ENCODE measurements at places on chromosomes 13 and 19.
A peak's percentile ranks its signal among the peaks of the same experiment; 100 is the strongest.

GRCh38 chr19:16023146-16023915 is 53.0 kb upstream of the TPM4 start:
- DNase-seq: no peak

DNA sequence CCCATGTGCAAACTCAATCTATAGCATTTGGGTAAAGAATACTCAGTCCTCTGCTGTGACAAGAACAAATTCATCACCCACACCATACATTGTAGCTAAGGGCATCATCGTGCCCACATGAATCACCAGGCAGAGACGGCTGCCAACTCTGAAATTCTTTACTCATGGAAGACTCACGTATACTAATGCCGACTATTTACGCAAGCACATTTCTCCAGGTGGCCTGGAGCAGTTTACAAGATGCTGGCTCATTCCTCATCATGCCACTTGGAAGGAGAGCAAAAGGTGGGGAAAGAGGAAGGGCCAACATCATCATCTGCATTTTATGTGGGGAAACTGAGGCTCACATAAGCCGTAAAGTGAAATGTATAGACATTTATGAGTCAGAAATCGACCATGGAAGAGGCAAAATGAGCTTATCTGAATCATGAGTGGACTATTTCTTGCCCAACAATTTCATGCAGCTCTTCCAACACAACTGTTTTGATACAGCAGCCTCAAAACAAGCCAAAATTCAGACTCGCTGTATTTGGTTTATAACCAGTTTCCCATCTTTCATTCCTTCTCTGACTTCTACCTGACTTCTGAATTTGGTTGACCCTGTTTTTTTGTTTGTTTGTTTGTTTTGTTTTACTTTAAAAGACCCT is 213.9 kb upstream of the SERP2 start:
- DNase-seq: no peak

- DNase-seq: no peak
Measured at GRCh38 chr19:46283771-46284170, 13.1 kb upstream of the HIF3A start.

- DNase-seq: no peak
Measured at GRCh38 chr19:31355665-31356289, 6.5 kb upstream of the TSHZ3 start.

DNA sequence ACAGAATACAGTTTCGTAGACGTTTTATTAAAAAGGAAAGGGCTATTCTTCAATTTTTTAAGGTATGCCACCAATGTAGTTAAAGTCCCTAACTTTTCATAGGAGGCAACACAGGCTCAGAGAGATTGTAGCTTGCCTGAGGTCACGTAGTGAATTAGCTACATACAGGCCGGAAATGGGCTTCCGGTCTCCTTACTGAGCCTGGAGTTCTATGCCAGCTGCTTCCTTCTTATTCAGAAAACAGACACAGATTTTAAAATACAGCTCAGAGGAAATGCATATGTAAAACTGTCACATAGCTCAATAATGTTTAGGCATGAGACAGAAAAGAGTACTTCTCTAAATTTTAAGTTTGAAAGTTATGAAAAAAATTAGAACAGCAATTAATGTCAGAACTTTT is 85.4 kb upstream of the TUBA3C start:
- DNase-seq: no peak

DNA sequence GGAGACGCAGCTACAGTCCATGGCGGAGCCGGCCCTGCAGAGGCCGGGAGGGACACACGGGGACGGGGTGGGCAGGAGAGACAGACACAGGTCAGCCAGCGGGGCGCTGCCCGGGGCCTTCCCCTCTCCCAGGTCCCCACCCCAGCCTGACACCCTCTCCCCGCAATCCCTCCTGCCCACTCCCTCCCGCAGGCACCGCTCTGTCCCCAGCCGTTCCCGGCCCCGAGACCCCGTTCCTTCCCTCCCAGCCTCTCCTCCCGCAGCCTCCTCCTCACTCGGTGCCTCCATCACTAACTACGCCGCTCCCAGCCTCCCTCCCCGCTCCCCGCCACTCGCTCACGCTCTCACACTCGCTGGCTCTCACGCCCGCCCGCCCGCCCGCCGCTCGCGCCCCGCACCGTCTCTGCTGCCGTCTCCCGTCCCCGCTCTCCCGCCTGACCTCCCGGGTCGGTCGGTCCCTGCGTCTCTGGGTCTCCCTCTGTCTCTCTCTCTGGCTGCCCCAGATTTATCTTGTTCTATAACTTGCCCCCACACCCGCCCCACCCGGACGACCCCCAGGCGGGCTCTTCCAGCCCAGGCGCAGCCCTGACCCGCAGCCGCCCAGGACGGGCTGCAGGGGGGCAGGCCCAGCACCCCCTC is 15.2 kb downstream of the ERFL start:
- no peak for DNase-seq

DNA sequence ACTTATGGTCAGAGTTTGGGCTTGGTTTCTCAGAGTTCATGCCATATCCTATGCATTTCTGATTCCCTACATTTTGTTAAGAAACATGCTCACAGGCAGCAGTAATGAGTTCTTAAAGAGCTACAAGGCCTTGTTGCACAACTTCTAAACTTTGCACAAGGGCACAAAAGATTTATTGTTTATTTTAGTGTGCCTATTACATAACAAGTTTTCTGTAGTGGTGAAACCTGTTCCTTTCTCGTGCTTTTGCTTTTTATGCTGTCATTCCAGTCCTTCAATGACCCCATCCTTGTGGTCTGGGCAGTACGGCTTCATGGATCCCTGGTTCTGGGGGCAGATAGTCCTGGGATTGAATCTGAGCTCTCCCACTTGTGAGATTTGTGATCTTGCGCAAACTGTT is 17.8 kb downstream of the ZNF507 start:
- DNase-seq: no peak

- no peak for DNase-seq
Measured at GRCh38 chr19:50315773-50316448, 13.3 kb downstream of the KCNC3 start.

DNA sequence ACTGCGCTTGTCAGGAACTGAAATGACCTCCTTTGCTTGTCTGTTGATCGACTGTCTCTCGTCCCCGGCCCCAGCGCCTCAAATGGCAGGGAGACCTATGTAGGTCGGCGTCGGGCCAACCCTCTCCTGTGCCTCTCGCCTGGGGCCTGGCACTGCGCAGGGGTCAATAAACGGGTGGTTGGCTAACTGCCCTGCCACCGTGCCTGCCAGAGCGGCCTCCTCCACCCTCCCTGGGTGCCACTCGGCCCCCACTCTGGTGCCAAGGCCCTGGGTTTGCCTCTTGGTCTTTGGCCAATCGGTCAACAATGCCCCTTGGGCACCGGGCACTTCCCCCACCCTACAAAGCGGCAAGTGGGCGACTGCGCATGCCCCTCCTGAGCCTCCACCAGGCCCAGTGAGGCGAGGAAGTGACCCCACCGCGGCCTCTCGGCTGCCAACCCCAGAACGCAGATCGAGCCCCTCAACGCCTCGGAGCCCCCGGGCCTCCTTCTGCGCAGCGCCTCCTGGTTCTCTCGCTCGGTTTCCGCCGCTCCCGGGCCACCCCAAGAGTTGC is 1.1 kb downstream of the KEAP1 start:
- no peak for DNase-seq

- peak; percentile 75 for DNase-seq
Measured at GRCh38 chr19:35509861-35510625, 3.4 kb downstream of the DMKN start.

- peak; percentile 38 for DNase-seq
Measured at GRCh38 chr13:104160536-104160935, 1094.3 kb upstream of the SLC10A2 start.

DNA sequence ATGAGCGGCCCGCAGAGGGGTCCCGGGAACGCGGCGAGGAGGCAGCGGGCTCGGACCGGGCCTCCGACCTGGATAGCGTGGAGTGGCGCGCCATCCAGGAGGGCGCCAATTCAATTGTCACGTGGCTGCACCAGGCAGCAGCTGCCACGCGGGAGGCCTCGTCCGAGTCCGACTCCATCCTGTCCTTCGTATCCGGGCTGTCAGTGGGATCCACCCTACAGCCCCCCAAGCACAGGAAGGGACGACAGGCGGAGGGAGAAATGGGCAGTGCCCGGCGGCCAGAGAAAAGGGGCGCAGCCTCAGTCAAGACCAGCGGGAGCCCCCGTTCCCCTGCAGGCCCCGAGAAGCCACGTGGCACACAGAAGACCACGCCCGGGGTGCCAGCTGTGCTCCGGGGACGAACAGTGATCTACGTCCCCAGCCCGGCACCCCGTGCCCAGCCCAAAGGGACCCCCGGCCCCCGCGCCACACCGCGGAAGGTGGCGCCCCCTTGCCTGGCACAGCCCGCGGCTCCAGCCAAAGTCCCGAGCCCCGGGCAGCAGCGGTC is 10.7 kb downstream of the C19orf25 start:
- DNase-seq: no peak

DNA sequence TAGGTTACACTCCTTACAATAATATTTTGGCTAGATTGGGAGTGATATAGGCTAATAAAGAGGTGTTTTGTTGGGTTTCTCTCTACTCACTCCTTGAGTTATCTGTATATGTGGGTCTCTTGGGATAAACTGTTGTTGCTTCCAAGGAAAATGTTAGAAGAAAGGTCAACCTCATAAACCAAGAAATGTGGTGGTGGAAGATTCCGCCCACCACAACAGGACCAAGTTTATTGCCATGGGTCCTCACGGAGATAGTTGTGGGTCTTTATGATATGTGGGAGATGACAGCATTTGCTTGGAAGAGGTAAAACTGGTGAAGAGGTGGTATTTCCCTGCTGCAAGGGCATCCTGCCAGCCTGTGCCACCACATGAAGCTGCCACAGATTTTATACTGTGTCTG is 259.6 kb downstream of the DCLK1 start:
- no peak for DNase-seq

DNA sequence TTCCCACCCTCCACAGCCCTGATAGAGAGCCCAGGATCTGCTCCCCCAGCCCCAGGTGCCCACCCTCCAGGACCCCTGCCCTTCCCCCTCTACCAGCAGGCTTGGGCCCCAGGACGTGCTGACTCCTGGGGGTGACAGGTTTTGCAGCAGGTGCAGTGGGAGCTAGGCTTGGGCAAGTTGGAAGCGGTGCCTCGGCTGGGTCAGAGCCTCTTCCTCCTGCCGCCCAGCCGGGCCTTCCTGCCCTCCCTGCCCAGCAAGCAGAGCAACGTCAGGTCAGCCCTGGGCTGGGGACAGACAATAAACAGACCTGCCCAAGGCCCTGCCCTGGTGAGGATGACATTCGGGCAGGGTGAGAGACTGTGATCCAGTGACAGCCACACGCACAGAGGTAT is 9.2 kb upstream of the NCCRP1 start:
- no peak for DNase-seq

GRCh38 chr19:11596156-11596555 is 1.1 kb upstream of the ZNF627 start:
- no peak for DNase-seq

DNA sequence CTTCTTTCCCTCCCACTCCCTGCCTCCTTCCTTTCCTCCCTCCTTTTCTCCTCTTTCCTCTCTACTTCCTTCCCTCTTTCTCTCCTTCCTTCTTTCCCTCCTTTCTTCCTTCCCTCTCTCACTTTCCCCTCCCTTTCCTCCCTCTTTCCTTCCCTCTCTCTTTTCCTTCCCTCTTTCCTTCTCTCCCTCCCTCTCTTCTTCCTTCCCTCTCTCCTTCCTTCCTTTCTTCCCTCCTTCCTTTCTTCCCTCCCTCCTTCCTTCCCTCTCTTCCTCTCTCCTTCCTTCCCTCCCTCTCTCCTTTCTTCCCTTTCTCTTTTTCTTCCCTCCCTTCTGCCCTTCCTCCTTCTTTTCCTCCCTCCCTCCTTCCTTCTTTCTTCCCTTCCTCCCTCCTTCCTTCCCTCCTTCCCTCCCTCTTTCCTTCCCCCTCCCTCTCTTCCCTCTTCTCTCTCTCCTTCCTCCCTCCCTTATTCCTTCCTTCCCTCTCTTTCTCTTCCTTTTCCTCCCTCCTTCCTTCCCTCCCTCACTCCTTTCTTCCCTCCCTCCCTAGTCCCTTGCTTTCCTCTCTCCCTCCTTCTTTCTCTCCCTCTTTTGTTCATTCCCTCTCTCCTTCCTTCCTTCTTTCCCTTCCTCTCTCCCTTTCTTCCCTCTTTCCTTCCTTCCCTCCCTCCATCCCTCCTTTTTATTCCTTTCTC is 443.9 kb downstream of the ZNF536 start:
- no peak for DNase-seq

- DNase-seq: no peak
Measured at GRCh38 chr13:66509175-66509574, 721.0 kb downstream of the PCDH9 start.

- no peak for DNase-seq
Measured at GRCh38 chr13:77986713-77987112, 68.1 kb upstream of the EDNRB start.

DNA sequence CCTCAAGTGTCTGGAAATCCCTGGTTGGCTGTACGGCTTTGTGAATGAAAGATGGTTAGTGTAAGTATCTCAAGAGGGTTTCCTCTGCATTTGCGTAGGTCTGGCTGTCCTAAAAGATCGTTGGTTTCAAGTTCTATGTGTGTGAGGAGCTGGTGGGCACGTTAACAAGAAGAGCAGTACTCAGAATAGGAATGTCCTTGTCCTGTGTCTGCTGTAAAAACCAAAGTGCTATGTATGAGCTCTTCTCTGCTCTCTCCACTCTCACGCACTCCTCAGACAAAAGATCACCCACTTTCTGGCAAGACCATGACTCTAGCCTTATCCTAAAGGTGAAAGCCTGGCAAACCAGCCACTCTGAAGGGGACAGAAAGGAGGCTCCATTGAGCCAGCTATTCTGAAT is 39.1 kb downstream of the USP12 start:
- no peak for DNase-seq

DNA sequence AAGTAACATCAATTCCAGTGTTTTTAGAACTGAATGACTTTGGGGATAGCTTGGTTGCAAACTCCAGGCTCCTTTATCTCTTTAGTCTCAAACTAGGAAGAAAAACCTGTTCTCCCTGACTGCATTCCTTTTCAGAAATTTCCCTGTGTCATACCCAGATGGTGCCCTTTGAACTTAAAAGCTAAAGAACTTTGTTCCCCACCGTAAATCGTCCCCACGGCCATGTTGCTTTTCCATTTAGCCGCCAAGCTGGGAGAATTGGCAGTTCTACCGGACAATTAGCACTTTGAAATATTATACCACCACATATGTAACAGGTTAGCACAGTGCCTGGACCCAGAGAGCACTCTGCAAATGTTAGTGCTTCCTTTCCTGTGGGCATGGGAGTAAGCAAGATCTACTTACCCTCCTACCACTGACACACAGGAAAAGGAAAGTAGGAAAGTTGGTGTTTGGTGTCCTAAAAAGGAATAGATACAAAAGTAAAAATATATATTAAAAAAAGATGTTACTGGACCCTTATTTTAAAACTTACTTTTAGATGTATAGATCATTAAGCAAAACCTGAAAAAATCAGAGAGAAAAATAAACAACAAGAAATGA is 191.9 kb upstream of the MIR17HG start:
- DNase-seq: no peak

- DNase-seq: no peak
Measured at GRCh38 chr13:110346661-110347067, 39.6 kb downstream of the COL4A2 start.

DNA sequence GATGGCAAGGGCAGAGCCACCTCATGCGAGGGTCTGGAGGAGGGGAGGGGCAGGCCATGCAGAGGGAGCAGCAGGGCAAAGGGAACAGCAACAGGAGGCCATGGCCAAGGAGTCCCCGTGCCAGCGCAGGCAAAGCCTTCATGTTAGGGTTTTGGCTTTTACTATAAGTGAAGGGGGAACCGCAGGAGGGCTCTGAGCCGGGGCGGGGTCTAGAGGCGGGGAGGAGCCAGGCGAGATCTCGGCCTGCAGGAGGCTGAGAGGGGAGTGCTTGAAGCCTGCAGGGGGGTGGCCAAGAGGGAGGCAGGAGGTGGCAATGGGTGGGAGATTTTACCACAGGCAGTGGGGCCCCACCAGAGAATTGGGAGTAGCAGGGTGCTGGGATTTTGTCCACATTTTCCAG is 6.3 kb downstream of the ARHGAP33 start:
- no peak for DNase-seq
